ENCODE measurements at places on chromosomes 13 and 19.

DNA sequence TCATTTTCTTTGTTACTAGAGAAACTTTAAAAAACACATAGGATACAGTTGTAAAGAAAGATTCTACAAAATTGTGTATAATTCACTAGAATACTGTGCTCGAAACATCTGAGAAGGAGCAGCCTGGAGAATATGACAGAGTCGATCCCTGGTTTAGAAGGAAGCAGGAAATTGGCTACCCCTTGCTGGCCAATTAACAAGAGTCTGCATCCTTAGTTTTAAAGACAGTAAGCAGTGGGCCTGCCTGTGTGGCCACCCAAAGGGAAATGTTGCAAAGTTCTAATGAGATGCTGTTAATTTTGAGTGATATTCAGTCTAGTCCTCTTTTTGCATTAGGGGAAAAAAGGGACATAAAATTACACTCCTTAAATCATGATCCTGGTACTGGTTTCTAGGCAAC is 988.6 kb downstream of the PCDH17 start:
- no peak for DNase-seq

DNA sequence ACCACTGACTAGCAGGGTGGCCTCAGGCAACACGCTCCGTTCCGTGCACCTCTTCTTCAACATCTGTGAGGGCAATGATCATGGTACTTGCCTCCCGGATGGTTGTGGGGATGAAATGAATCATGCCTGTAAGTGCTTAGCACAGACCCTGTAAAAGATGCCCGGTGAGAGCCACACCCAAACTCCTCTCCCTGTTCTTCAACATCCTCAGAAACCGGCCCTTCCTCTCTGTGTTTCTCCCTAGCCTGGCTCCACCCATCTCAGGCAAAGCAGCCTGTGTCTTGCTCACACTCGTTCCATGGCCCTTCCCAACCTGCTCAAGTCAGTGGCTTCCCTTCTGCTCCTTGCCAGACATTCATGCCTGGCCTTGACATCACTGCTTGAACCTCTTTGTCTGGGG is 5.8 kb upstream of the DMKN start:
- DNase-seq = no peak

DNA sequence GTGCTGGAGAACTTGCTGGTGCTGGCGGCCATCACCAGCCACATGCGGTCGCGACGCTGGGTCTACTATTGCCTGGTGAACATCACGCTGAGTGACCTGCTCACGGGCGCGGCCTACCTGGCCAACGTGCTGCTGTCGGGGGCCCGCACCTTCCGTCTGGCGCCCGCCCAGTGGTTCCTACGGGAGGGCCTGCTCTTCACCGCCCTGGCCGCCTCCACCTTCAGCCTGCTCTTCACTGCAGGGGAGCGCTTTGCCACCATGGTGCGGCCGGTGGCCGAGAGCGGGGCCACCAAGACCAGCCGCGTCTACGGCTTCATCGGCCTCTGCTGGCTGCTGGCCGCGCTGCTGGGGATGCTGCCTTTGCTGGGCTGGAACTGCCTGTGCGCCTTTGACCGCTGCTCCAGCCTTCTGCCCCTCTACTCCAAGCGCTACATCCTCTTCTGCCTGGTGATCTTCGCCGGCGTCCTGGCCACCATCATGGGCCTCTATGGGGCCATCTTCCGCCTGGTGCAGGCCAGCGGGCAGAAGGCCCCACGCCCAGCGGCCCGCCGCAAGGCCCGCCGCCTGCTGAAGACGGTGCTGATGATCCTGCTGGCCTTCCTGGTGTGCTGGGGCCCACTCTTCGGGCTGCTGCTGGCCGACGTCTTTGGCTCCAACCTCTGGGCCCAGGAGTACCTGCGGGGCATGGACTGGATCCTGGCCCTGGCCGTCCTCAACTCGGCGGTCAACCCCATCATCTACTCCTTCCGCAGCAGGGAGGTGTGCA is 587 bp downstream of the S1PR4 start:
- no peak for DNase-seq

- peak; percentile 80 for DNase-seq
Measured at GRCh38 chr13:29472332-29472961, 123.0 kb downstream of the SLC7A1 start.

GRCh38 chr19:32200312-32201038 is 144.9 kb upstream of the ZNF507 start:
- DNase-seq = no peak

DNA sequence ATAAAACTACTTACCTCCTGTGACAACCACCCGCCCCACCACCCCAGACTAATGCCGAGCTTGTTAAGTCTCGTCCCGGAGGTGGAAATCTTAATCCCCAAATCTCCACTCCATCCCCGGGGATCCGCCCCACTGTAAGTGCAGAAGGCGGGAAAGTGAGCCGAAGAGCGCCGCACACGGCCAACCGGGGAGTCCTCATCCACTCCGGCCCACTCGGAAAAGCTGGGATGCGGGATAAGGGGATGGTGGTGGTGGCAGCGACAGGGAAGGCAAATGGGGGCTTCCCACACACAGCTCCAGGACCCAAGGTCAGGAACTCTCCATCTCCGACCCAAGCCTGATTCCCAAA is 621 bp downstream of the FBL start:
- peak; percentile 68 for DNase-seq

- DNase-seq = no peak
Measured at GRCh38 chr13:92573467-92574057, 653.0 kb upstream of the GPC6 start.

GRCh38 chr13:67880916-67881315 is 650.8 kb upstream of the PCDH9 start:
- no peak for DNase-seq

- peak; percentile 61 for DNase-seq
Measured at GRCh38 chr13:111460548-111461444, 140.4 kb downstream of the TEX29 start.

DNA sequence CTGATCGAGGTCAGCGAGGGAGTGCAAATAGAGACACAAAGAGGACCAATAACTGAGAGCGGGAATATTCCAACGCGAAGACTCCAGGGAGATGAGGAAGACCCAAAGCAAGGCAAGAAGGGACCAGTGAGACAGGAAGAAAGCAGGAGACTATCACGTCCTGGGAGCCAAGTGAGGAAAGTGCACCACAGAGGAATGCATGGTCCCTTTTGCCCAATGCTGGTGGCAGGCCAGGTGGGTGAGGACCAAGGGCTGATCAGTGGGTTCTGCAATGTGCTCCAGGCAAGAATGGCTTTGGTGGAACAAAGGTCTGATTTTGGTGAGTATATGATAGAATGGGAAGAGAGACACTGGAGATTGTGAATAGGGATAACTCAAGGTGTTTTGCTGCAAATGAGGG is 25.4 kb downstream of the CHST8 start:
- no peak for DNase-seq

DNA sequence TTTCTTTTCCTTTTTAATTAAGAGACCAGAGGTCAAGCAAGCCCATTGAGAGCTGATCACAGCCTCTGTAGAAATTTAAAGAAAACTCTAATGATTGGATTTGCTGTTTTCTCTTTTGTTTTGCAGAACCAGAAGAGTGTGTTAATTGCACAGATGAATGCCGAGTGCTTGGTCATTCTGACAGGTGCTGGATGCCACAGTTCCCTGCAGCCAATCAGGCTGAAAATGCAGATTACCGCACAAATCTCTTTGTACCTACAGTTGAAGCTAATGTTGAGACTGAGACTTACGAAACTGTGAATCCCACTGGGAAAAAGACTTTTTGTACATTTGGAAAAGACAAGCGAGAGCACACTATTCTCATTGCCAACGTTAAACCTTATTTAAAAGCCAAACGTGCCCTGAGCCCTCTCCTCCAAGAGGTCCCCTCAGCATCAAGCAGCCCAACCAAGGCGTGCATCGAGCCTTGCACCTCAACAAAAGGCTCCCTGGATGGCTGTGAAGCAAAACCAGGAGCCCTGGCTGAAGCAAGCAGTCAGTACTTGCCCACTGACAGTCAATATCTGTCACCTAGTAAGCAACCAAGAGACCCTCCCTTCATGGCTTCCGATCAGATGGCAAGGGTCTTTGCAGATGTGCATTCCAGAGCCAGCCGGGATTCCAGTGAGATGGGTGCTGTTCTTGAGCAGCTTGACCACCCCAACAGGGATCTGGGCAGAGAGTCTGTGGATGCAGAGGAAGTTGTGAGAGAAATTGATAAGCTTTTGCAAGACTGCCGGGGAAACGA is 93.1 kb downstream of the PCDH17 start:
- DNase-seq = no peak

DNA sequence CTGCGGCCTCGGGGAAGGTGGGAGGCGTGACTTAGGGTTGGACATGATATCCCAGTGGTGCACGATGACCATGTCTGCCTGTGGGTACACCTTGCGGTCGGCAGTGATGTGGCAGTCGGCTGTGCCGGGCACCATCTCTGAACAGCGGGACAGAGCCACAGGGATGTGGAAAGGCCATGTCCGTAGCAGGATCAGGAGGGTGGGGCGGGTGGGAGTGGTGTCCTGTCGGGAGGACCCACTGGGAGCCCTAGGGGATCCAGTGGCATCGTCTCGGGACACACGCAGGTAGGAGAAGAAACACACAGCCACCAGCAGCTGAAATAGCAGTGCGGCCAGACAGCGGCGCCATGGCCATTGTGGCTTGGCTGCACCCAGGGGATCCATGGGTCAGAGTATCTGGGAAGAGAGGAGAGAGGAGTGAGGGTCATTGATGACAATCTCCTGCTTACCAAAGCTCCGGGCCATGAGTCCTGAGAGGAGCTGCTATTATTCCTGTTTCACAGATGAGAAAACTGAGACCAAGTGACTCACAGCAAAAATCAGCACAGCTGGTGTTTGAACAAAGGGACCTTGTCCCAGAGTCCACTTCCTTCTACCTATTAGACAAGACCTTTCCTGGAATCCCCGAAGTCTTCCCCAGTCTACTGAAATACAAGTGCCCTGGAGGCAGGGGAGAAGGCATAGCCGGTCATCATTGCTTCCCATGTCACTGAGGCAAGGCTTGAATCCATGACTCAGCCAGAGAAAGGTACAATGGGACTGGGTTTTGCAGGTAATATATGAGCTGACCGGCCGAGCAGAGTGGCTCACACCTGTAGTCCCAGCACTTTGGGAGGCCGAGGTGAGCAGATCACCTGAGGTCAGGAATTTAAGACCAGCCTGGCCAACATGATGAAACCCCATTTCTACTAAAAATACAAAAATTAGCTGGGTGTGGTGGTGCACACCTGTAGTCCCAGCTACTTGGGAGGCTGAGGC is 5.2 kb upstream of the FUT6 start:
- no peak for DNase-seq

GRCh38 chr13:99600318-99600717 is 99.0 kb downstream of the TM9SF2 start:
- DNase-seq = no peak

- DNase-seq = no peak
Measured at GRCh38 chr13:39855236-39855635, 199.8 kb downstream of the COG6 start.

GRCh38 chr19:18049385-18049784 is 37.3 kb downstream of the IL12RB1 start:
- no peak for DNase-seq

GRCh38 chr13:57063007-57063406 is 77.7 kb upstream of the PRR20A start:
- DNase-seq = no peak

- DNase-seq = peak; percentile 44
Measured at GRCh38 chr19:46571495-46571894, 29.6 kb upstream of the CALM3 start.

DNA sequence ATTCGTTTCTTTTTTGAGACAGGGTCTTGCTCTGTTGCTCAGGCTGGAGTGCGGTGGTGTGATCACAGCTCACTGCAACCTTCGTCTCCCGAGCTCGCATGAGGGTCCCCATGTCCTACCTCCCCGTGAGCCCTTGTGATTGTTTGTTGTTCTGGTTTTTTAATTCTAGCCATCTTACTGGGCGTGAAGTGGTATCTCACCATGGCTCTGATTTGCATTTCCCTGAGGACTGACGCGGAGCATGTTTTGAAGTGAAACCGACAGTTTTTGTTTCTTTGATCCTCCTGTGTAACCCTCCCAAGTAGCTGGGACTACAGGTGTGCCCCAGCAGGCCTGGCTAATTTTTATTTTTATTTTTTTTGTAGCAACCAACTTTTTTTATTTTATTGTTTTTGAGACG is 21.7 kb downstream of the GNG7 start:
- DNase-seq = no peak

DNA sequence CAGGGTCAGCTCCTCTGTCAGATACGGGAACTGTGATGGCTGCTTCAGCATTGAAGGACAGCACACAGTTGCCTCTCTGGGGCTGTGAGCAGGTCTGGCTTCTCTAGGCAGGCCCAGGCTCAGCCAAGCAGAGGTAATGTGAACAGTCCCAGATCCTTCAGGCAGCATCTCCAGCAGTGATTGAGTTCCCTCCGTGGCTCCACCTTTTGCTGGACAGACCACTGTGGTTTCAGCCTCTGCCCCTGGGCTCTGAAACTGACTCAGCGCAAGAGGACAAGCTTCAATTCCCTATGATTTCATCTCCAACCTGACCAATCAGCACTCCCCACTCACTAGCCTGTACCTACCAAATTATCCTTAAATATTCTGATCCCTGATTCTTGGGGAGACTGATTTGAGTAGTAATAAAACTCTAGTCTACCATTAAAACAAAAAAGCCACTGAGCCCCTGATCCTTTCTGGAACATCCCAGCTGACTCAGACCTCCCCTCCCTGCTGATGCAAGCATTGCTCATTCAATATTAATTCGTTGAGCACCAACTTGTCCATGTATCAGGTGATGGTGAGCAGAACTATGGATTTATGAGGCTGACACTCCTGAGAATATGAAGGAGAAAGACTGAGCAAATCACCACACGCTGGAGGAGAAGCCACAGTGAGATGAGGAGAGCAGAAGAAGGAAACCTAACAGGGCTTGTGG is 16.7 kb downstream of the GSX1 start:
- DNase-seq = no peak

- DNase-seq = no peak
Measured at GRCh38 chr13:105070452-105070851, 1465.0 kb downstream of the EFNB2 start.

DNA sequence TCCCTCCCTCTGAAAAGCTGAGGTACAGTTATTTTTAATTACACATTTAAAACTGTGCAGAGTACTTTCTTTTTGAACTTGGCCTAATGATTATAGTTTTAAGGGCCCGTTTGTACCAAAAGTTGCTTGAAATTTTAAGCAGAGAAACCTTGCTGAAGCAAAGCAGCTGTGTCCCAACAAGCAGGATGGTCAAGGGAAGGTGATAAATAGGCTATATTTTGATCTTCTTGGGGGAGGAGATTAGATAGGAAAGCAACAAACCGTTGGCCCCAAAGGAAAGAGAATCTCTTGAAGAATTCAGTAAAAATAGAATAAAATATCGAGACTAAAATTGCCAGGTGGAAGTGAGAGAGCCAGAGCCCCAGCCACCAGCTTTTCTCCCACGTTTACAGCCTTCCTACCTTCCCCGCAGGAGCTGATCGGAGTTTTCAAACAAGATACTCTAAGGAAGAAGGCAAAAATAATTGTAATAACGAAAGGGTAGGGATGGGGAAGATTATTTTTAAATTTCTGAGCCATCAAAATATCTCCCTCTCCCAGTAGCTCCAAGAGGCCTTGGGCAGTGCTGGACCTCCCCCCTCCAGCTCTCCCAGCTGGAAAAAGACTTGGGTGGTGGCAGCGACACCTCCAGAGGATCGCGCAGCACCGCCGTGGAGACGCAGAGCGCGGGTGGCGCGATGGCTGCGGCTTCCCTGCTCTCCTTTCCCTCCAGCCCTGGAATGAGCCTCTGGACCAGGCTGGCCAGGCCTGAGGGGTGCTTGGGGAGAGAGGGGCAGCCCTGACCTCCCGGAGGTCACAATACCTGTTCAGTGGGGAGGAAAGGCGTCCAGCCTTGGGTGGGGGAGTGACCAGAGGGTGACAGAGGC is 5.8 kb downstream of the ZIC2 start:
- no peak for DNase-seq

GRCh38 chr19:39497996-39498797 is 550 bp upstream of the DLL3 start:
- DNase-seq = peak; percentile 59

- no peak for DNase-seq
Measured at GRCh38 chr13:66532845-66533244, 697.3 kb downstream of the PCDH9 start.

Data from HAP-1 (cell line).